K562 (cell line): ENCODE measurements at places on chromosomes 5 and 9. TPM values are rescaled to one million over a fixed set of nuclear protein-coding genes. Genes with fewer than 3 reads are reported as not detected.

Gene PCDHB11
- not detected in 2 replicates for polyA plus RNA-seq

Gene NUDT12
- polyA plus RNA-seq, result 10.9 and 12.2 TPM in 2 replicates

Gene PKD2L2
- not detected in 2 replicates for polyA plus RNA-seq

Gene TNIP1
- 24.6 and 33.5 TPM in 2 replicates for polyA plus RNA-seq

Gene DDX4
- polyA plus RNA-seq, result not detected in 2 replicates

Gene NR2F1
- polyA plus RNA-seq, result not detected in 2 replicates

Gene PCA3
- polyA plus RNA-seq, result not detected in 2 replicates

Gene CATSPER3
- polyA plus RNA-seq, result 0.22 and 0.61 TPM in 2 replicates

Gene CTXN3
- polyA plus RNA-seq, result not detected in 2 replicates

Gene LCN10
- polyA plus RNA-seq, result 0.16 TPM in 1 of 2 replicates, not detected in the other

Gene ZNF367
- 9.9 and 10.8 TPM in 2 replicates for polyA plus RNA-seq

Gene AGXT2
- not detected in 2 replicates for polyA plus RNA-seq

DNA sequence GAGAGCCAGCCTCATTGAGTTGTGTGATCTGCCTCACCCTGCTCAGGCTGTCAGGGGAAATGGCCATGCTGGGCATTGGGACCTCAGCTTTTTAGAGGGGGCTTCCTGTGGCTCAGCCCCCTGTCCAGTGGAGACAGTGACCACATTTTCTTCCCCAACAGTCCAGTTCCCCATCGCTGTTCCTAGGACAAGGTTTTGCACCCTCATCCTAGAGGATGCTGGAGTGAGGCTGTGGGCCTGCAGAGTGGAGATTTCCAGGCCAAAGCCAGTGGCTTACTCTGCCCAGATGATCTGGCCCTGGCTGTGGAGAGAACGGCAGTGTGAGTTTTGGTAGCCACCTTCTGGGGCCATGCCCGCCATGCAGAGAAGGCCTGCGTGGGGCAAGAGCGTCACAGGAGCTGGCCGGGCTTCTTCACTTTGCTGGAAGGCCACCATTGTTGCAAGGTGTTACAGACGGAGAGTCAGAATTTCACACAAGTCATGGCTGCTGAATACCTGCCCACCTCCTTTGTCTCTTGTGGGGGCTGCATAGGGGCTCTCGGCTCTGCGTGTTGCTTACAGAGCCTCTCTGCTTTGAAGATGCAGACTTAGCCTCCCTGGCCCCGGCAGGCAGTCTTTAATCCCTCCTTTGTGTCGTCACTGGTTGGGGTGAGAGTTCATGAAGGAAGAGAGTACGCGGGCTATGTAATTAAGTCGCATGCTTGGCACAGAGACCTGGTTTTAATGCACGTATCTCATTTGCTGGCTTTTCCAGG is 35.2 kb upstream of the PITX1 start:
- H3K27ac ChIP-seq, result no peak overlapping the region
- H3K27me3 ChIP-seq, result no peaks in the 10 kb centered on the region
- no peak overlapping the region for H3K4me3 ChIP-seq

GRCh38 chr9:76464706-76465105 is 5.7 kb downstream of the GCNT1 start:
- no peaks in the 10 kb centered on the region for H3K36me3 ChIP-seq
- peaks cover 4% of the 10 kb centered on the region; the same call in 1 of the 2 replicates for H3K27me3 ChIP-seq
- H3K27ac ChIP-seq, result no peak overlapping the region

DNA sequence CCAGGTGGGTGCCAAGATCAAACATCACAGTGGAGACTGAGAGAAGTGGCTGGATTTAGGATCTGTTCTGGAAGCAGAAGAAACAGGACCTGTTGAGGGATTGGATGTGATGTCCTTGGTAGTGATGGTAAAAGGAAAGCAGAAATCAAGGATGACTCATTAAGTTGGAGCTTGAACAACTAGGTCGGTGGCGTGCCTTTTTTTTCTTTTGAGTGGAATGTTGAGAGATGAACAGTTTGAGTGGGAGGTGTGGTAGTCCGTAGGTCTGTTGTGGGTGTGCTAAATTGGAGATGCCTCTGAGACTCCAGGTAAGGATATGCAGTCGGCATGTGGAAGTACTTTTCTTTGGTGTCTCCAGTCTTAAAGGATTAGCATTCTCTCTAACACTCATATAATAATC is 92.1 kb upstream of the IL12B start:
- no peaks in the 10 kb centered on the region for H3K4me1 ChIP-seq
- H3K4me3 ChIP-seq, result no peak overlapping the region
- H3K27me3 ChIP-seq, result no peaks in the 10 kb centered on the region; the same call in 2 of the 3 replicates

GRCh38 chr5:150402901-150403342 is 9.8 kb downstream of the CD74 start:
- peaks cover 44% of the 10 kb centered on the region; the same call in 2 of the 3 replicates for H3K36me3 ChIP-seq
- no peak overlapping the region for H3K4me3 ChIP-seq
- no peaks in the 10 kb centered on the region for H3K27me3 ChIP-seq
- H3K27ac ChIP-seq, result no peak overlapping the region
- H3K4me1 ChIP-seq, result peaks cover 11% of the 10 kb centered on the region
- no peak for DNase-seq

DNA sequence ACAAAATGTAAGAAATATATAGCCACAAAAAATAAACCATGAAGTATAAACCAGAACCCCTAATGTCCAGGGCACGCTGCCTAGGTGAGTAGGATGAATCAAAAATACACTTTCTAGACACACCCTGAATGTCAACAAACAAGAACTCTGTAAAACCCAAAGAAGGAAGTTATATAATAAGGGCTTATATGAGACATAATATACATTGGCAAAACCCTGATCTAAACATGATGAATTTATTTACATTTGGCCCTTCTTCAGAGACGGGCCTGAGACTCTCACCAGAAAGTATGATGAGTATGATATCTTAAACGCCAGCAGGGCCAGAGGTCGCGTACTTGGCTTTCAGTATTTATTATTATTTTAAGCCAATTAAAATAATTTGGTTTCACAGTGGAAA is 125.1 kb upstream of the FST start:
- H3K36me3 ChIP-seq, result no peaks in the 10 kb centered on the region
- H3K27me3 ChIP-seq, result no peaks in the 10 kb centered on the region
- no peaks in the 10 kb centered on the region for H3K4me1 ChIP-seq
- H3K27ac ChIP-seq, result no peak overlapping the region
- H3K4me3 ChIP-seq, result no peak overlapping the region

DNA sequence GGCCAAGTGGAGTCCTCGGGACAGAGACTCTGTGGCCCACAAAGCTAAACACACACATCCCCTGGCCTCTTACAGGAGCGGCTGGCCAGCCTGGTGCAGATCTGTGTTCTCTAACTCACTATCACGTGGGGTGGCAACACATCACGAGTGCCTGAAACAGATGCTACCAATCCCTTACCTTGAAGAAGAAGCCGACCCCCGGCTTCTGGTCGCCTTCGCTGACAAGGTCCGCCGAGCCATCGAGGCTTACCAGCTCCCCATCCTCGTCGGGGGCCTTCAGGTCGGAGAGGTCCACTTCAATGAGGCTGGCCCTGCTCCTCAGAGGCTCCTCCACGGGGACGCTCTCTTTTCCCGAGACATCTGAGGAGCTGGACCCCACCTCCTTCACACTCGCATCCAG is 86.7 kb downstream of the CAMSAP1 start:
- H3K27me3 ChIP-seq, result no peaks in the 10 kb centered on the region
- peaks cover 88% of the 10 kb centered on the region; the same call in 2 of the 3 replicates for H3K36me3 ChIP-seq
- no peak for DNase-seq
- no peak overlapping the region for H3K4me3 ChIP-seq

DNA sequence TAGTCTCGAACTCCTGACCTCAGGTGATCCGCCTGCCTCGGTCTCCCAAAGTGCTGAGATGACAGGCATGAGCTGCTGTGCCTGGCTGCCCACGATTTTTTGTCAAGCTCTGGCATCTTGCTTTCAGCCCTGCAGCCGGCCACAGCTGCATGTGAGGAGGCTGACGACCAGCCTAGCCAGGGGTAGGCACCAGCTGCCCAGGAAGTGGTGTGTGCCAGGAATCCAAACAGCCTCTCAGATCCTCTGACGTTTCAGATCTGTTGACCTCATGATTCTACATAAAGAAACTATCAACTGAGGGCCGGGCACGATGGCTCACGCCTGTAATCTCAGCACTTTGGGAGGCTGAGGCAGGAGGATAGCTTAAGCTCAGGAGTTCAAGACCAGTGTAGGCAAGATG is 19.0 kb downstream of the DYNC2I2 start:
- H3K4me1 ChIP-seq, result no peaks in the 10 kb centered on the region
- no peak overlapping the region for H3K27ac ChIP-seq
- no peaks in the 10 kb centered on the region for H3K27me3 ChIP-seq
- no peak for DNase-seq
- H3K36me3 ChIP-seq, result peaks cover 79% of the 10 kb centered on the region

- H3K4me1 ChIP-seq, result no peaks in the 10 kb centered on the region; the same call in 2 of the 3 replicates
- DNase-seq, result peak; percentile 11
- no peak overlapping the region for H3K4me3 ChIP-seq
- 0 out of 2 replicates have a peak, but pooled peaks cover 7% of the 10 kb centered on the region for H3K27me3 ChIP-seq
- H3K27ac ChIP-seq, result no peak overlapping the region
Measured at GRCh38 chr5:54844905-54845566, 140.4 kb downstream of the ESM1 start.

- H3K27ac ChIP-seq, result no peak overlapping the region
- DNase-seq, result no peak
- no peak overlapping the region for H3K4me3 ChIP-seq
- H3K4me1 ChIP-seq, result no peaks in the 10 kb centered on the region
Measured at GRCh38 chr9:94632737-94633136, 6.6 kb downstream of the FBP1 start.

- no peaks in the 10 kb centered on the region for H3K36me3 ChIP-seq
- H3K27ac ChIP-seq, result no peak overlapping the region
- no peaks in the 10 kb centered on the region for H3K27me3 ChIP-seq
- no peak for DNase-seq
- no peak overlapping the region for H3K4me3 ChIP-seq
Measured at GRCh38 chr5:40376566-40376965, 303.1 kb upstream of the PTGER4 start.

GRCh38 chr5:149837680-149838269 is 106.8 kb downstream of the PDE6A start:
- peaks cover 95% of the 10 kb centered on the region for H3K36me3 ChIP-seq
- H3K4me1 ChIP-seq, result no peaks in the 10 kb centered on the region
- H3K4me3 ChIP-seq, result no peak overlapping the region
- DNase-seq, result peak; percentile 77
- no peak overlapping the region for H3K27ac ChIP-seq
- H3K27me3 ChIP-seq, result no peaks in the 10 kb centered on the region

GRCh38 chr9:20117986-20118385 is 329.1 kb upstream of the SLC24A2 start:
- no peaks in the 10 kb centered on the region for H3K4me1 ChIP-seq
- H3K4me3 ChIP-seq, result no peak overlapping the region
- no peak overlapping the region for H3K27ac ChIP-seq
- no peak for DNase-seq
- no peaks in the 10 kb centered on the region for H3K36me3 ChIP-seq

DNA sequence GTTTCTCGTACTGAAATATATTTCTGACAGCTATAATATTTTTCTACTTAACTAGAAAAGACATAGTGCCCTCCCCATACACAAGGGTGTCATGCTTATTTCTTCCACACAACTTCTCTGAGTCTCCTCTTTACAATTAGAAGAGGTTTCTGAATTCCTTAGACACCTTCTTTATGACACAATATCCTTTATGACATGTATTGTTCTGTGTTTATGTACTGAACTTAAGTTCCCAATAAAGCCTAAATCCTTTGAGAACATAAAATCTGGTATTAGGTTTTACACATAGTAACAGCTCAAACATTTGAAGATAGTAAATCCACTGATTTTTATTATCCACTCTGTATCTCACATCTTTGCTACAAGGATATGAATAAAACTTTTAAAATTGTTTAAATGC is 32.5 kb downstream of the GRAMD2B start:
- no peak overlapping the region for H3K4me3 ChIP-seq
- peaks cover 4% of the 10 kb centered on the region; the same call in 1 of the 2 replicates for H3K4me1 ChIP-seq
- no peaks in the 10 kb centered on the region for H3K36me3 ChIP-seq
- DNase-seq, result no peak
- H3K27ac ChIP-seq, result no peak overlapping the region
- no peaks in the 10 kb centered on the region for H3K27me3 ChIP-seq

- H3K4me3 ChIP-seq, result no peak overlapping the region
- DNase-seq, result peak; percentile 48
- no peak overlapping the region for H3K27ac ChIP-seq
- no peaks in the 10 kb centered on the region for H3K4me1 ChIP-seq
- no peaks in the 10 kb centered on the region for H3K27me3 ChIP-seq
Measured at GRCh38 chr5:177437623-177438022, 9.0 kb upstream of the PRR7 start.

- H3K4me3 ChIP-seq, result no peak overlapping the region
- no peak overlapping the region for H3K27ac ChIP-seq
- peaks cover 76% of the 10 kb centered on the region for H3K36me3 ChIP-seq
- H3K27me3 ChIP-seq, result no peaks in the 10 kb centered on the region
- DNase-seq, result peak; percentile 35
Measured at GRCh38 chr9:128344931-128345605, 4.7 kb downstream of the SLC27A4 start.

- no peak for DNase-seq
- H3K36me3 ChIP-seq, result no peaks in the 10 kb centered on the region
- no peak overlapping the region for H3K27ac ChIP-seq
Measured at GRCh38 chr5:170361616-170362015, 27.6 kb downstream of the KCNMB1 start.

GRCh38 chr5:160366230-160366629 is 4.2 kb downstream of the C1QTNF2 start:
- peaks cover 19% of the 10 kb centered on the region for H3K27me3 ChIP-seq
- peaks cover 19% of the 10 kb centered on the region for H3K4me1 ChIP-seq
- H3K27ac ChIP-seq, result no peak overlapping the region
- H3K36me3 ChIP-seq, result no peaks in the 10 kb centered on the region

DNA sequence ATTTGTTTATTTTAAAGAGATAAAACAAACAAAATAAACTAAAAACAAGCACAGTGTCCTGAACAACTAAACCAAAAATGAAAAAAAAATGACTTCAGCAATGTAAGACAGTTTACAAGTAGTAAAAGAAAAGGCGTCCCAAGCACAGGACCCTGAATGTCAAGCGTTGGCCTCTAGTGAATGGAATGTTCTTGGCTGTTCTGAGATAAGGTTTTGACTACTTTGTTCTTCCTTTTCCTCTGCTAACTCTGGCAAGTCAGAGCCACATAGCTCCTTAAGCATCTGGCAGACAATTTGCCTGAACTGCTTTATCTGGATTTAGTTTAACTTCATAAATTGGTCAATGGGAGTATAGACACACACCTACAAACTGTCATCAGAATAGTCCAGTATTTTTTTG is 655.2 kb downstream of the ANXA1 start:
- no peak for DNase-seq
- H3K4me3 ChIP-seq, result no peak overlapping the region
- H3K4me1 ChIP-seq, result no peaks in the 10 kb centered on the region
